ENCODE measurements at places on chromosomes 11 and 22.

- DNase-seq = no peak
These were observed 54.6 kb downstream of the ZBTB44 start for GRCh38 chr11:130260080-130260627.

- DNase-seq = no peak
These were observed 101.8 kb downstream of the NAV2 start for GRCh38 chr11:19814421-19814820.

DNA sequence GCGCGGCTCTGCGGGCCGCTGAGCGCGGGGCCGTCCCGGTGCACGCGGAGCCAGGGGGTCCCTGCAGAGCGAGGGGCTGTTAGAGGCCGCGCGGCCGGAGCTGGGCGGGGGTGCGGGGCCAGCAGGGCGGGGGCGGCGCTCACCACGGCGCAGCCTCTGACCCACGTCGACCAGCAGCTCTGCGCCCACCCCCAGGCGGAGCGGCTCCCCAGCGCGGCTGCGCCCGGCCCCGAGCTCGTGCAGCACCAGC is 385 bp upstream of the SCO2 start:
- no peak for DNase-seq

DNA sequence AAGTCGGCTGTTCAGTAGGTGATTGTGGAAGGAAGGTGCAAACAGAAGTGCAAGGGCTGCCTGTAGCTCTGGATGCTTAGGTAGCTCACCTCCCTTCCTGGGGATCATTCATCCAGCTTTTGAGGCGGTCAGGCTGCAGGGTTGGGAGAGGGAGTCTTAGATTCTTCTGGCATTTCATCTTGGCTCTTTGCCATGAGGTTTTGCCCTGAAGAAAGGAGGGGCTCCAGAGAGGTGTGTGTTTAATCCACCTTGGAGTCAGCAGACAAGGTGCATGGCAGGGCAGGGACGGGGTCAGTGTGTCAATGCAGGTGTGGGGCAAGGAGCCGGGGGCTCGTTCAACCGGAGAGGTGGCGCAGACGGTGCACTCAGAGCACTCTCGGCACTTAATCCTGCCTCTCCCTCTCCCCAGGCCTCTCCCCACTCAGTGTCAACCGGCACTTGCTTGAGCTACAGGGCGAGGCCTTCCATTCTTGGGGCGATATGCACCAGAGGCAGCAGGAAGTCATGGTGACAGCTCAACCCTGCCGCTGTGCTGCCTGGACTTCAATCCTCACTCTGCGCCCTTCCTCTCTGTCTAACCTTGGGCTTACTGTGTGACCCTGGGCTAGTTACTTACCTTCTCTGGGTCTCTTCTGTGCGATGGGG is 7.2 kb downstream of the ADAMTS15 start:
- no peak for DNase-seq

DNA sequence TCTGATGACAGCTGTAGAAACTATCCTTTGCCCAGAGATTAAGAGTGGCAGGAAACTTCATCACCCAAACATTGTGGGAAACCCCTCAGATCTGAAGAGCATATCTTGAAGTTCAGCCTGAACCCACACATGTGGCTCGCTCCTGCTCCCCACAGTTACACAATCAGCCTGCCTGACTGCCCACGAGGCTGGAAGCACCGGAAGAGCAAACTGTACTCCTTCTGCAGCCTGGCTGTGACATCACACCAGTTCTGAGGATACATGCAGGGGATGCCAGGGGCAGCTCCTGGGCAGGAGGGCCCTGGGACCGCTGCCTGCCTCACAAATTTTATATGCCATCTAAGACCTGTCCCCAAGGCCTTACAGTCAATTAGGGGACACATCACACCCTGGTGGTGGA is 444.4 kb downstream of the BUD13 start:
- no peak for DNase-seq

DNA sequence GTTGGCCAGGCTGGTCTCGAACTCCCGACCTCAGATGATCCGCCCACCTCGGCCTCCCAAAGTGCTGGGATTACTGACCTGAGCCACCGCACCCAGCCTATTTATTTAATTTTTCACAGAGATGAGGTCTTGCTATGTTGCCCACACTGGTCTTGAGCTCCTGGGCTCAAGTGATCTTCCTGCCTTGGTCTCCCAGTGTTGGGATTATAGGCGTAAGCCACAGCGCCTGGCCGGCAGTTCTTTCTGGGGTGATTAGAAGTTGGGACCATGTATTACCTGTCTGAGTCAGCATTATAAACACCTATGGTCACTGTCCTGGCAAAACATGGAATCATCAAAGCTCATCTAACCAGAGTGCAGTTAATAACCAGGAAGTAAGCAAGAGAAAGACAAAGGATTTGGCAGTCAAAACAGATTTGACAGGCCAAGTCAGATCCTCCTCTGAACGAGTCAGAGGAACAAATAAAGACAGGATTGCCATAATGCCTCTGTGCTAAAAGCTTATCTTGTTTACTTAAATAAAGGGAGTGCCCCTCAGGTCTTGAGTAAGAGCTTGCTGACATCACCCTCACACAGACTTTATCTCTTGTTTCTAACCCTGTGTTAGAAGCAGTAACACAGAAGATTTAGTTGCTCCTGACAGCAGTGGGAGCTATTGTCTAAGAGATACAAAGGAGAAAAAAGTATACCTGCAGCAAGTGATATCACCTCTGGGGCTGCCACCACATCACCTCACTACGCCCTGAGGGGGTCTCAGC is 3.7 kb downstream of the SERPIND1 start:
- peak; percentile 99 for DNase-seq

- DNase-seq = no peak
These were observed 43.3 kb upstream of the ADORA2A start for GRCh38 chr22:24384131-24384530.

GRCh38 chr11:60970369-60970774 is 1.1 kb upstream of the CD6 start:
- DNase-seq = no peak

GRCh38 chr11:15212876-15213275 is 98.2 kb downstream of the INSC start:
- DNase-seq = no peak

- DNase-seq = no peak
These were observed 20.4 kb downstream of the ADAMTS8 start for GRCh38 chr11:130407978-130408377.

DNA sequence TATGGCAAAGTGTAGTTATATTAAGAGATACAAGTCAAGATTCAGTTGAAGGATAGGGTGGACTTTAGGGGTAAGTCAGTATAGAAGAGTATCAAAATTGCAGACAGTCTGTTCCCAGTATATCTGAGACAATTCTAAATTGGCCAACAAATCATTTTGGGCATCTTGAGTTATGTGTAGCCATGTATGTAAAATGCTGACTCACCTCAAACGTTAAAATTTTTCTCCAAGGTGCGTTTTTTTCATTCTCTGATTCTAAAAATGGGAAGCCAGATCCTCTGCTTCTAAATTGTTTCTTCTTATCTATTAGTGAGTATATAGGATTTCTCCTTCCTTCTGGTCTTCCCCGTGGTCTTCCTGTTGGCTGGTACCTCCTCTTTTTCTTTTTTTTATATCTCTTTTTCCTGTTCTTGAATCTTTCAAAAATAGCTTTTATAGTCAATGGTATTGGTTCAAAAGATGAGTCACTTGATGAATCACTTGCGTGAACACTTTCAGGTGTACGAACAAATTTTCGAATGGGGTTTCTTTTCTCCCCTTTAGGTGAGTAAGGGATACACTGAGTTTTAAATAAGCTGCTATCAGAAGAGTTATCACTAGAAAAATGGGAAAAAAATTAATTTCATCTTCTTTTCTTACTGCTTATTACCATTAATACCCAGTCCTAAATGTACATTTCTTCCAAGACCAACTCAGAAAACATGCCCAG is 3.2 kb downstream of the TAF1D start:
- DNase-seq = no peak

DNA sequence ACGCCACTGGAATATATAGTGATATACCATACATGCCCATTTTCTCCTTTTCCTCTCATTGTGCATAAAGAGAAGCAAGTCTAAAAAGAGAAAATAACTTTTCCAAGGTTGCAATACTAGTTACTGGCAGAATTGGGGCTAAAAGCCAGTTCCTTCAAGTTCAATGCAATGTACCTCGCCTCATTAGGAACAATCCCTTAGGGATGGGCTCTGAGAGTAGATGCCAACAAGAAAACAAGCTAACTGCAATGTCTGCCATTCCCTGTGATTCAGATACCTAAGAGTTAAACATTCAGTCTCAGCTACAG is 114.3 kb downstream of the RBFOX2 start:
- no peak for DNase-seq

- DNase-seq = no peak
These were observed 219.0 kb downstream of the CASP12 start for GRCh38 chr11:104679258-104679657.

Measured in LNCaP clone FGC (cell line).